ENCODE measurements at places on chromosomes 2 and 18. TPM values are rescaled to one million over a fixed set of nuclear protein-coding genes. Genes with fewer than 3 reads are reported as not detected.

DNA sequence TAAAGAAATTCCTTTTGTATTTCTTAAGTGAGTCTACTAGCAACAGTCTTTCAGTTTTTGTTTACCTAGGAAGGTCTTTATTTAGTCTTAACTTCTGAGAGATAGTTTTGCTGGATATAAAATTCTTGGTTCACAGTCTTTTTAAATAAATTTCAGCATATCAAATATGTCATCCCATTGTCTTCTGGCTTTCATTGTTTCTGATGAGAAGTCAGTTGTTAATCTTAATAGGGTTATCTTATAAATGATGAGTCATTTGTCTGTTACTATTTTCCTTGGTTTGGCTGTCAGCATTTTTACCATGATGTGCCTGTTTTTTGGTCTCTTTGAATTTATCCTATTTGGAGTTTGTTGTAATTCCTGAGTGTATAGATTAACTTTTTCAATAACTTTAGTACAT, 129.3 kb downstream of the FAM210A start:
- no peaks in the 10 kb centered on the region for H3K4me1 ChIP-seq
- H3K36me3 ChIP-seq, result no peaks in the 10 kb centered on the region
- DNase-seq, result no peak
- H3K27ac ChIP-seq, result no peak overlapping the region
- no peak overlapping the region for H3K4me3 ChIP-seq

DNA sequence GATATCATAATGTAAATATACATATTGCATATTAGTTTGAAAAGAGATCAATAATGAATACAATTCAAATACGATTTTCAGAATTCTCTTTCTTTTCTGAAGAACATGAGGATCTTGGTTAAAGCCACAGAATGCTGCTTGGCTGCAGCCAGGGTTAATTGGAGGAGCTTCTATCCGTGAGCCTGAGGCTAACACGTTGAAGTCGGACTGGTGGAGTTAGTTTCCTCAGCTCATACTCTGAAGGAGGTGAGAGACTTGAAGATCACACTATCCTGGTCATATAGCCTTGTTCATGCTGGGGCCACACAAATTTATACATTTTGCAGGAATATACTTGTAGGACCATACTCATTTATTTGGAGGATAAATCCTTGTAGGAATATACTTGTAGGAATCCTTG, 335.8 kb downstream of the TRIB2 start:
- peaks cover 3% of the 10 kb centered on the region for H3K27me3 ChIP-seq
- no peak overlapping the region for H3K4me3 ChIP-seq
- no peaks in the 10 kb centered on the region for H3K36me3 ChIP-seq

GRCh38 chr18:61006687-61007224, 326.5 kb upstream of the CDH20 start:
- no peak for DNase-seq
- no peak overlapping the region for H3K27ac ChIP-seq
- no peaks in the 10 kb centered on the region for H3K36me3 ChIP-seq

DNA sequence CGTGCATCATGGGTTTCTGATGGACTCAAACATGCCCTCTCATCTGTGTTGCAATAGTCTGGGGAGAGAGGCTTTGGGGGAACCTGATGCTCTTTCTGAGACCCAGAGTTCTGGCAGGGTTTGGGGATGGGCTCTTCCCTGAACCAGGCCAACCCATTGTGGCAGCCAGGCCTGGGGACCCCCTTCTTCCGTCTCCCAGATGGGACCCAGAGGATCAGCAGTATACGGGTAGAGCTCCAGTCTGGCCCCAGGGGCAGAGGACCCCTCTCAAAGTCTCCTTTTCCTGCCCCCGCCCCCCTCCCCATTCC, 333.7 kb downstream of the DYSF start:
- H3K27ac ChIP-seq, result no peak overlapping the region
- no peaks in the 10 kb centered on the region for H3K36me3 ChIP-seq
- H3K4me1 ChIP-seq, result peaks cover 13% of the 10 kb centered on the region
- H3K27me3 ChIP-seq, result no peaks in the 10 kb centered on the region

DNA sequence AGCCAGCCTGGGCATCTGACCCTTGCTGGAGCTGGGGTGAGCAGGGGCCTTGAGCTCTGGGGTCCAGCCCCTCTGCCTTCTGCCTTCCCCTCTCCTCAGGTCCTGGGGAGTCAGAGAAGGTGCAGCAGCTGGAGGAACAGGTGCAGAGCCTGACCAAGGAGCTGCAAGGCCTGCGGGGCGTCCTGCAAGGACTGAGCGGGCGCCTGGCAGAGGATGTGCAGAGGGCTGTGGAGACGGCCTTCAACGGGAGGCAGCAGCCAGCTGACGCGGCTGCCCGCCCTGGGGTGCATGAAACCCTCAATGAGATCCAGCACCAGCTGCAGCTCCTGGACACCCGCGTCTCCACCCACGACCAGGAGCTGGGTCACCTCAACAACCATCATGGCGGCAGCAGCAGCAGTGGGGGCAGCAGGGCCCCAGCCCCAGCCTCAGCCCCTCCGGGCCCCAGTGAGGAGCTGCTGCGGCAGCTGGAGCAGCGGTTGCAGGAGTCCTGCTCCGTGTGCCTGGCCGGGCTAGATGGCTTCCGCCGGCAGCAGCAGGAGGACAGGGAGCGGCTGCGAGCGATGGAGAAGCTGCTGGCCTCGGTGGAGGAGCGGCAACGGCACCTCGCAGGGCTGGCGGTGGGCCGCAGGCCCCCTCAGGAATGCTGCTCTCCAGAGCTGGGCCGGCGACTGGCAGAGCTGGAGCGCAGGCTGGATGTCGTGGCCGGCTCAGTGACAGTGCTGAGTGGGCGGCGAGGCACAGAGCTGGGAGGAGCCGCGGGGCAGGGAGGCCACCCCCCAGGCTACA, 3.8 kb downstream of the EMILIN1 start:
- H3K27me3 ChIP-seq, result no peaks in the 10 kb centered on the region
- no peak for DNase-seq
- H3K4me3 ChIP-seq, result no peak overlapping the region
- no peak overlapping the region for H3K27ac ChIP-seq

DNA sequence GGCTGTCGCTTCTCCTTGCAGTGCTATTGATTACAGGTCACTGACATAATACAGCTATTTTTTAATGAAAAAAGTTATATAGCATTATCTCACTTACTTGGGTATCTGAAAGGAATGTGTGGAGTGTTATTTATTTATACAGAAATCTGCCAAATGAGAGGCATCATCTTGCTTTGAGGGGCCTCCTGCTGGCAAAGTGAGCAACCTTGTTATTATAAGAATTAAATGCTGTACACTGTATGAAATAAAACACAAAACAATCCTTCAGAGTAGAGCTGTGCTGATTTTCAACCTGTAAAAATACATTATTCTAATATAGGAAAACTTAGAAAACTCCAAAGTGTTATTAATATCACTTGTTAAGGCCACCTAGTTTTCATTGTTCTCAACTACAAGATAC, 20.9 kb downstream of the ERBB4 start:
- no peaks in the 10 kb centered on the region for H3K27me3 ChIP-seq
- no peaks in the 10 kb centered on the region for H3K4me1 ChIP-seq
- no peaks in the 10 kb centered on the region for H3K36me3 ChIP-seq
- H3K27ac ChIP-seq, result no peak overlapping the region
- no peak for DNase-seq
- H3K4me3 ChIP-seq, result no peak overlapping the region

GRCh38 chr2:138777996-138778395, 2.2 kb downstream of the NXPH2 start:
- H3K4me3 ChIP-seq, result no peak overlapping the region
- H3K4me1 ChIP-seq, result no peaks in the 10 kb centered on the region
- H3K27me3 ChIP-seq, result peaks cover 28% of the 10 kb centered on the region
- H3K36me3 ChIP-seq, result no peaks in the 10 kb centered on the region

- no peak for DNase-seq
- no peaks in the 10 kb centered on the region for H3K36me3 ChIP-seq
- H3K27me3 ChIP-seq, result no peaks in the 10 kb centered on the region
- H3K4me1 ChIP-seq, result no peaks in the 10 kb centered on the region
- H3K27ac ChIP-seq, result no peak overlapping the region
Observed at GRCh38 chr18:71189581-71189980, 900.7 kb downstream of the SOCS6 start.

- H3K4me1 ChIP-seq, result peaks cover 2% of the 10 kb centered on the region
- peak; percentile 95 for DNase-seq
- no peak overlapping the region for H3K4me3 ChIP-seq
- H3K27ac ChIP-seq, result no peak overlapping the region
- H3K36me3 ChIP-seq, result no peaks in the 10 kb centered on the region
Observed at GRCh38 chr2:67790622-67791021, 272.2 kb downstream of the C1D start.

DNA sequence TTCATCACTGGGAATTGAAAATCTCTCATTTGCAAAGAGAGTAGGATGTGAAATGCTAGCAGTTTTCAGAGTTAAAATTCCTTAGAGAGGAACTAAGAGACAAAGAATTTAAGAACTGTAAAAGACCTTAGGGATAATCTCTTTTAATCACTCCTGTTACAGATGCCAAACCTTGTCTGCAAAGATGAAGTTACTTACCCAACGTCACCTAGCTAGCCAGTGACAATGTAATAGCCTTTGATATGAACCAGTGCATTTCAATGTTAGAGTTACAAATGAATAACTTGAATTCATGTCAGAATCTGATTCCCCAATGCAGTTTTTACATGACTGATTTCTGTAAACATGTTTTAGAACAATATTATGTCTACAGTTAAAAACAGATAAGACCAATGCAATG, 190.1 kb downstream of the LRP1B start:
- H3K27me3 ChIP-seq, result no peaks in the 10 kb centered on the region
- no peak overlapping the region for H3K4me3 ChIP-seq
- no peak overlapping the region for H3K27ac ChIP-seq

GRCh38 chr2:102387763-102388546, 32.4 kb downstream of the IL18R1 start:
- H3K4me3 ChIP-seq, result no peak overlapping the region
- no peaks in the 10 kb centered on the region for H3K36me3 ChIP-seq
- no peaks in the 10 kb centered on the region for H3K4me1 ChIP-seq
- no peak for DNase-seq

GRCh38 chr2:176129813-176130146, 275 bp downstream of the HOXD8 start:
- H3K27me3 ChIP-seq, result peaks cover 86% of the 10 kb centered on the region
- H3K27ac ChIP-seq, result no peak overlapping the region
- H3K4me3 ChIP-seq, result peak overlapping the region; percentile 7
- no peaks in the 10 kb centered on the region for H3K36me3 ChIP-seq

- H3K4me3 ChIP-seq, result no peak overlapping the region
- H3K36me3 ChIP-seq, result peaks cover 21% of the 10 kb centered on the region
- H3K4me1 ChIP-seq, result peaks cover 4% of the 10 kb centered on the region
- no peak overlapping the region for H3K27ac ChIP-seq
- DNase-seq, result no peak
Observed at GRCh38 chr2:85394976-85395375, 15.2 kb downstream of the CAPG start.

DNA sequence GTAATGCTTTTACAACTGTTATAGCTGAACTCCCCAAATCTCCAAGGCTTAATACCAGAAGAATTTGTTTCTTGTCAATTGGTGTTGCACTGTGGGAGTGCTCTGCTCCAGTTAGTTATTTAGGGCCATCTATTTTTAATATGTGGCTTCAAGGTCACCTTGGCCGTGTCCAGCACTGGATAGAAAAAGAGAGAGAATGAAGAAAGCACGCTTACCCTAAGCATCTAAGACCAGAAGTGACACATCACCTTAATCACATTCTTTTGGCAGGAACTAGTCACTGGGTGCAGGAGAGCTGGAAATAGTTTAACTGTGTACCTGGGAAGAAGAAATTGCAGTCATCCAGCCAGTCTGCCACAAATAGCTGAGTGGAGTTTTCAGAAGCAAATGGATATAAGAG, 78.8 kb downstream of the VWC2L start:
- no peaks in the 10 kb centered on the region for H3K27me3 ChIP-seq
- DNase-seq, result no peak
- H3K27ac ChIP-seq, result no peak overlapping the region
- no peaks in the 10 kb centered on the region for H3K36me3 ChIP-seq
- H3K4me3 ChIP-seq, result no peak overlapping the region
- no peaks in the 10 kb centered on the region for H3K4me1 ChIP-seq

GRCh38 chr2:75416420-75417342, 144.1 kb downstream of the EVA1A start:
- no peak overlapping the region for H3K27ac ChIP-seq
- no peak overlapping the region for H3K4me3 ChIP-seq

DNA sequence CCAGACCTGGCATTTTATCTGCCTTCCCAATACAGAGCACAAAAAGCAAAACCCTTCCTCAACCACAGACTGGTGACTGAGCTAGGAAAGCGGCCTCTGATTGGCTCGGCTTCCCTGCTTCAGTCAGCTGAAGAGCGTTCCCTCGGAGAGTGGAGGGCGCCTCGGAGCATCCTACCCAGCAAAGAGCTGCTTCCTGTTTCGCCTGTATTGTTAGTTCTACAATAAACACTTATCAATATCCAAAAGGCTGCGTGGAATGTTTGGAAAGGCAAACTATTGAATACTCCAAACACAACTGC, 125.0 kb downstream of the CACNB4 start:
- no peak overlapping the region for H3K27ac ChIP-seq
- no peaks in the 10 kb centered on the region for H3K4me1 ChIP-seq
- no peaks in the 10 kb centered on the region for H3K27me3 ChIP-seq
- H3K36me3 ChIP-seq, result no peaks in the 10 kb centered on the region
- no peak overlapping the region for H3K4me3 ChIP-seq

- H3K36me3 ChIP-seq, result no peaks in the 10 kb centered on the region
- H3K27ac ChIP-seq, result no peak within 1 kb of the TSS
- no peak for DNase-seq
- H3K4me1 ChIP-seq, result no peaks in the 10 kb centered on the region
- H3K4me3 ChIP-seq, result no peak within 1 kb of the TSS
- peaks cover 98% of the 10 kb centered on the region for H3K27me3 ChIP-seq
Observed at GRCh38 chr2:44941551-44942234, at the start of gene SIX3. SIX3 (plus strand) TSS chr2:44941702; CDS start chr2:44942105, 403 bp downstream.

- H3K4me1 ChIP-seq, result peaks cover 3% of the 10 kb centered on the region
- H3K36me3 ChIP-seq, result no peaks in the 10 kb centered on the region
- no peak for DNase-seq
- H3K27me3 ChIP-seq, result no peaks in the 10 kb centered on the region
Observed at GRCh38 chr18:11985586-11985985, 4.3 kb downstream of the IMPA2 start.

Gene ARL4C
- total RNA-seq, result 12.5 TPM

Gene CIB4
- not detected for total RNA-seq

Gene NAT8
- total RNA-seq, result not detected

Gene CNRIP1
- 25.6 TPM for total RNA-seq

Gene TUBA4B
- total RNA-seq, result not detected

Gene RAB27B
- total RNA-seq, result 1.3 TPM

Gene CRYGC
- not detected for total RNA-seq

Gene KANSL1L
- total RNA-seq, result 8.1 TPM

Gene DSC1
- total RNA-seq, result not detected

Gene NCKAP5
- total RNA-seq, result 3.9 TPM

All from IMR-90 (cell line).